ENCODE measurements at places on chromosomes 7 and 10.
A peak's percentile ranks its signal among the peaks of the same experiment; 100 is the strongest.

DNA sequence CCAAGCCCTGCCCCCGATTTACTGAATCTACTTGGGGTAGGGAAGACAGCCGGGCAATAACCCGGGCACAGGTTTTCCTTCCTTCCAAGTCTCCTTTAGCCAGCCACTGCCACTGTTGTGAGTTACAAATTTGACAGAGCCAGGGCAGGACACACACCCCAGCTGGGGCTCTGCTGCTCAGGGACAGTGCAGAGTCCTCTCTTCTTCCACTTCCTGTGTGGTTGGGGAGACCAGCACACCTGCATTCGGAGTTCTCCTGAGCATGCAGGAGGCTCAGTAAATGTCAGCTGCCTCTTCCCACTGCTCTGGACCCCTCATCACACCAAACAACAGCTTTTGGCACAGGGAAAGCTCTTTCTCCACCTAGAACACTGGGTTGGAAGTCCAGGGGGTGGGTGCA lies 21.3 kb downstream of the CHST15 start:
- DNase-seq: no peak

DNA sequence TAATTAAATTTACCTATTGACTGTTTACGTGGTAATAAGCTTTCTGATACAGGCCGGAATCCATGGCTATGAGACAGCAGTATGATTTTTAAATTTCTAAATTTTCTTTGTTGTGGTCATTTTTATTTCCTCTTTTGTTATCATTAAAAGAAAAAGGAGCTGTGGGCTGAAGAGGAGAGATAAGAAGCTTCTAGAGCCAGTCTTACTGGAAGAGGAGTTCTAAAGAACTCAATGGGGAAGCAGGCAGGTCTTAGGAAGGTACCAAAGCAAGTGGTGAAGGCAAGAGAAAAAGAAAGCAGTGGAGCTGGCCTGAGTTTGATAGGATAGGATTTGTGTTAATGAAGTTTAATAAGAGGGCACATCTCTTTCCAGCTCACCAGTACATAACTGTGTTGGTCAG lies 1187.8 kb downstream of the CNTNAP2 start:
- no peak for DNase-seq

- no peak for DNase-seq
Measured at GRCh38 chr10:30398788-30399187, 35.2 kb upstream of the MAP3K8 start.

DNA sequence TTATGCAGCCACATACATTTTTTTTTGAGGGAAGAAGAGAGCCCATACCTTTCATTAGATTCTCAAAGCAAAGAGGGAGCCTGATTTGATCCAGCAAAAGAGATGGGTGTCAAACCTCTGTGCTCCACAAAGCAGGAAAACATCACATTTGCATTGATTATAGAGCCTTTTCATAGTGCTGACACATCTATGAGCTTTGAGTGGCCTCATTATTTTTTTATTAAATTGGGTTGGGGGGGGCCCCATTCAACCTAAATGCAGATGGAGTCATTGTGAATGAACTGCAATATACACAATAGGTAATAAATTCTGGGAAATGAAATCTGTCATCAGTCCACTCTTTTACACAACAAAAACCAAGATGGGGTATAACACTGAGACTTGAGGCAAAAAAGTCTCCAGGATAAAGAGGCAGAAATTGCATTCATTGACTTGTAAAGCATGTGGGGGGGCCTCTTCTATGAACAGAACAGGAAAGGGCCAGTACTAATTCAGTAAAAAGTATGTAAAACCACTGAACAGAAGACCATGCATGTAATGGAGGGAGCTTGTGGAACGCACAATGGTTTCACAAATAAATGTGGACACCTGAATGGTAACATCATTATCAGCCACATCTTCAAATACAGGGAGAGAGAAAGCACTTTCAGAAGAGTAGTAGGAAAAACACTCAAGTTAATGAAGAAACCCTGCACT lies 17.7 kb upstream of the ASB4 start:
- DNase-seq: no peak

GRCh38 chr10:127937069-127937468 lies 30.2 kb downstream of the PTPRE start:
- DNase-seq: no peak

DNA sequence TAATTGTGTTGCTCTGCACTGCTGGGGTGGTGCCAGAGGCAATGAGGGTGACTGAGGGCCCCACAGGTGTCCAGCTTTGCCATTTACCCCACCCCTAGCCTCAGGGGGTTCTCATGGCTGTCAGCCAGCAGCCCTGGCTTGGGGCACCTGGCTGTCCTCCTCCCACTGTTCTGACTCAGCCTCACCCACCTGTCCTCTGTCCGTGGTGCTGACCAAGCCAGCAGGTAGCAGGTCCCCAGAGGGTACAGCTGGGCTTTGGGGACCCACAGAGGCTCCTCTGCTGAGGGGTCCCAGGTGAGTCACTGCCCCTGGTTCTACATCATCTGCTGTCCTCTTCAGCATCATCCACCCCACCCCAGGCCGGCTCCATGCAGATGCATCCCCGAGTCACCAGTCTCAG lies 32.2 kb upstream of the ZNF716 start:
- no peak for DNase-seq

- DNase-seq: no peak
Measured at GRCh38 chr10:120557311-120557710, 100.3 kb downstream of the PLPP4 start.

DNA sequence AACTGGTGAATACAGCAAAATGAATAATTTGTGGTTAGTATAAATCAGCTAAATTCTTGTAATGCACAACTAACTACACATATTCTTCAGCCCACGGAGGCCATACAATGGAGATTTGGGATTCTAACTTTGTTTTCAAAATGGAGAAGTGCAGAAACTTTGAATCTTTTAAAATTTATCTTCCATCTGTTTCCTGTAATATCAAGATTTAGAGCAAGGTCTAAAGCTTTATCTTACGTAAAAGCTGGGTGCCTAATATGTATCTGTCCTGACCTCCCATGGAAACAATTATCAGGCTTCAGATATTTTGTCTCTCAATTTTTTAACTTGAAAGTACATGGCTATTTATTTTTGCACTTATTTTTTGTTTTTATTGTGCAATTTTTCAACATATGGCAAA lies 5.0 kb upstream of the AHR start:
- peak; percentile 2 for DNase-seq

- DNase-seq: no peak
Measured at GRCh38 chr7:18788026-18788425, 292.5 kb downstream of the HDAC9 start.

- DNase-seq: no peak
Measured at GRCh38 chr10:122303271-122304053, 32.4 kb downstream of the BTBD16 start.

- no peak for DNase-seq
Measured at GRCh38 chr7:82264783-82265305, 178.7 kb downstream of the CACNA2D1 start.

DNA sequence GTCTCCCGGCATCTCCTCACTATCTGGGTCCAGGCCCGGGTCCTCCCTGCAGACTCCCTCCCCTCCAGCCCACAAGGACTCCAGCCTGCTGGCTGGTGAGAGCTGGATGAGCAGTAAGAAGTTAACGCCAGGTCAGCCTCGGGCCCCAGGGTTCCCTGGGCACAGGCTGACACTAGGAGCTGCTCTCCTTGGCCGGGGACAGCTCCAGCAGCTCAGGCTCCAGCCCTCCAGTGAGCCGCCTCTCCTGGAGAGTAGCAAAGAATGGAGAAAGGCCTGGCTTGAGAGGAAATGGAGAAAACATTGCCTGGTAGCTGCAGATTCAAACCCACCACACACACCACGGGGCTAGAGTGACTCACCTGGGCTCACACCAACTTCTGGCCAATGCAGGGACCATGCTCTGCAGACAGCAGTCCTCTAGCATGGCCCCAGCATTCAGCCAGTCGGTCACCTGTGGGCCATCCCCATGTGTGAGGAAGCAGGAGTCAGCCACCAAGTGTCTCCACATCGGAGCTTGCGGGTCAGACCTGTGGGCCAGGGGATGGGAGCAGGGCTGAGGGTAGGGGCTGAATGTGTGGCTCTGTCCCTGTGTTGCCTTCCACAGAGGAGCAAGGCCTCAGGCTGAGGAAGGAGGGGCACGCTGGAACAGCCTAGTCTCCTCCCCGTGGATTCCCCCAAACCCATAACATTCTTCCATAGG lies 6.5 kb downstream of the SAP25 start:
- no peak for DNase-seq

DNA sequence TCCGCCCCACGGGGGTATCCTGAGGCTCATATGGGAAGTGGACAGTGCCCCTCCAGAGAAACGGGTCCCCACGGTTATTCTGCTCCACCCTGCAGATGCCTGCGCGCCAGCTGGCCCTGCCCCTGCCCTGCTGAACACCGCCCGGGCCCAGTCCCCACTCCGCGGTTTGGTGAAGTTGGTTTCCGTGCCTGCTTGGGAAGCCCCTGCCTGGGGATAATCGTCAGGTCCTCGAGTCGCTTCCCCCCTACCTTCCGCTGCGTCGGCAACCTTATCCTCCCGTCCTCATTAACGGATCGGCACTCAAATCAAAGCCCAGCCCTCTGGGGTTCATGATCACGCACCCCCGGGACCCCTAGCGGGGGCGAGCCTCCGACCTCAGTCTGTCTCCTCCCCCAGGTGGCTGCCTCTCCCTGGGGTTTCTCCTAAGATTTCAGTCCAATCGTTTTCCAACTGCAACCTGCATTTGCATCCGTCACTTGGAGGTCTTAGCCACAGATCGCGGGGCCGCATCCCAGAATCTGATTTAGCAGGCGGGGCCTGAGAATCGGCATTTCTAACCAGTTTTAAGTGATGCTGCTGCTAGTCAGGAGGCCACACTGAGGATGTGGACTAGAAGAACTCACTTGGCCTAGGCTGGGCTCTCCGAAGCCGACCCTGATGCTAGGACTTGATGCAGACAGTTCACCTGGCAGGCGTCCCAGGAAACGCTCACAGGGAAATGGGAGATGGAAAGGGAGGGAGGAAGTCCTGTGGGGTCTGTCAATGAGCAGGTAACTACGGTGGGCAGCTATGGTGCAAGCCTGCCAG lies 27.6 kb downstream of the WDR86 start:
- DNase-seq: no peak

DNA sequence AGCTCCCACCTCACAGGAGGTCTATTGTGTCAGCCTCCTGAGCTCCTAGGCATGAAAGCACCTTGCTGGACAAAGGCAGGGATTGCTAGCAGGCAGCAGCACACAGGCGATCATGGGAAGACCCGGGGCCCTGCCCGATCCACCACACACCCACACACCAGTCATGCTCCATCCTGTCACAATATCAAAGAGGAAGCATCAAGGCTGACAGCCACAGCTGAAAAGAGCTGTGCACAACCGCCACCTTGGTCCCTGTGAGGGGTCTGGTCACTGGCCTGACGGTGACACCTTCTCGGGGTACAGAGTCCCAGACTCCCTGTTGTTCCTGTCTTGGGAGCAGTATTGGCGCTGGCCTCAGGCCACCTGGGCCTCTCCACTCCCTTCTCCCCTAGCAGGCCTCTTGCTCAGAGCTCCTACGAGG lies 89.7 kb upstream of the RET start:
- DNase-seq: peak; percentile 42

DNA sequence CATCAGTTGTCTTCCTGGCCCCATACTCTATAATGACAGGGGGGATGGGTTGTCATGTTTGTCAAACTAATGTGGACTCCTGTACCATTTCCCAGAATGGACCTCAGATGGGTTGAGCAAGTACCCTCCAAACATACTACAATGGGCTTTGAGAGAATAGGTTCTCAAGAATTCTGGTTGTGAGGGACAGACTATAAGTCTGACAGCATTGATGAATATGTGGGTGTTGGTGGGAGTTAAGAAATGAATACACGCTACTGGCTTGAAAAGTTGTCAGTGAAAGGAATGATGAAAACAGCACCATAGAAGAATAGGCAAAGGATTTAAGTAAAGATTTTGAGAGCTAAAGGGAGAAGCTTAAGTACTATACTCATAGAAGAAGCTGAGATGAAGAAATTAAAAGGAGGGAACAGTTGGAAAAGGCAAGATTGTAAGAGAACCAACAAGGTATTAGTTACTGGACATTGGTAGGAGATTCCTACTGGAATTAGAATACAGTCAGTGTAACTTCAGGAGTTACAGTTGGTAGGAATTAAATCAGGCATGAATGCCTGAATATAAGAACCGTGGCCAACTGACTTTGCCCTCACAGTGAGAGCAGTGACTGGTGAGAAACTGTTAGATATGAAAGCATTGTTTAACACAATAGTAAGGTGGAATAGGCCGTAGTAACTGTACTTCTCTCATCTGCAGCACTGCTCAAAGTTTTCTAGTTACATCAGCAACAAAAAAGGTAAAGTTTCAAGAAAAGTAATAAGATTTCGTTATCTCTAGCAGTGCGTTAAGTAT lies 86.3 kb downstream of the LCOR start:
- DNase-seq: no peak

GRCh38 chr7:50268223-50268622 lies 36.3 kb upstream of the IKZF1 start:
- no peak for DNase-seq

- DNase-seq: peak; percentile 44
Measured at GRCh38 chr10:119306514-119306951, 99.2 kb downstream of the GRK5 start.
